ENCODE measurements at places on chromosomes 6 and 20.

GRCh38 chr20:20251317-20251716 lies 116.6 kb upstream of the INSM1 start:
- no peak for DNase-seq

- no peak for DNase-seq
Measured at GRCh38 chr6:127120023-127120786, 1.7 kb downstream of the RSPO3 start.

- DNase-seq, result no peak
Measured at GRCh38 chr20:8271727-8272126, 139.7 kb downstream of the PLCB1 start.

GRCh38 chr6:132728616-132729015 lies 14.8 kb upstream of the VNN1 start:
- no peak for DNase-seq

Measured in epithelial cell of prostate (primary cell).